ENCODE measurements at places on chromosomes 2 and 18. TPM values are rescaled to one million over a fixed set of nuclear protein-coding genes. Genes with fewer than 3 reads are reported as not detected.

The CYBRD1 gene
- total RNA-seq, result 12.3 TPM

The GAL3ST2 gene
- total RNA-seq, result 0.16 TPM

The ATP8B1 gene
- total RNA-seq, result 2.5 TPM

The ABCG8 gene
- 0.31 TPM for total RNA-seq

The MAIP1 gene
- total RNA-seq, result 19.5 TPM

The SLC66A2 gene
- total RNA-seq, result 31.0 TPM

DNA sequence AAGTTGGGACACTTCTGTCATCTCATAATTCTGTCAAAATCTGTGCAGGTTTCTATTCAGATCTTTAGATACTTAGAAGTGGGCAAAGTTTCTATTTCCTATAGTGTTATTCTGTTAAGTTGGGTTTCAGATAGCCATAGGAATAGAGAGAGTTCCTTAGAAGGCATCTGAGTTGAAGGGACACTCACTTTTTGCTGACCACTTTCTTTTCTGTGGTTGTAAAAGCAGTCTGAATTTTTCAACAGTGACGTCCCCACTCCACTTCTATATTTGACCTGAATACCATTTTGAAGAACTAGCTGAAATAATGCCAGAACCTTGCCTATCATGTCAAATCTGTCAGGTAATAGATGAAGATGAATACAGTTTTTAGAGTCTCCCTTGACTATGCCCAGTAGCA is 267.3 kb downstream of the SPAG16 start:
- no peak for DNase-seq

DNA sequence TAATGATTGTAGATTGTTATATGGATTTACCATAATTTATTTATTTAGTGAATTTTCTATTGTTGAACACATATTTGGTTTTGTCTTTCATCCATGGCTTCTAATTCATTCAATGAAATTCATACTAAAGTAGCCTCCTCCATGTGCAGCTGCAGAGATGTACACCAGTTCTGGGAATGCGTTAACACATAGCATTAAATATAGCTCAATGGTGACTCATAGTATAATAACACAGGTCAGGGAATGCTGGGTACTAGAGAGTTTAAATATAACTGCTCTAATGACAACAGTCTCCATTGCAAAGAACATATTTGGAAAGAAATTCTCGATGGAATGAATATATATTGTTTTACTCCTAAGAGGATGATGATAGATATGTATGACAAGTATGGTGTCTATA is 1190.2 kb upstream of the NRXN1 start:
- DNase-seq, result no peak

DNA sequence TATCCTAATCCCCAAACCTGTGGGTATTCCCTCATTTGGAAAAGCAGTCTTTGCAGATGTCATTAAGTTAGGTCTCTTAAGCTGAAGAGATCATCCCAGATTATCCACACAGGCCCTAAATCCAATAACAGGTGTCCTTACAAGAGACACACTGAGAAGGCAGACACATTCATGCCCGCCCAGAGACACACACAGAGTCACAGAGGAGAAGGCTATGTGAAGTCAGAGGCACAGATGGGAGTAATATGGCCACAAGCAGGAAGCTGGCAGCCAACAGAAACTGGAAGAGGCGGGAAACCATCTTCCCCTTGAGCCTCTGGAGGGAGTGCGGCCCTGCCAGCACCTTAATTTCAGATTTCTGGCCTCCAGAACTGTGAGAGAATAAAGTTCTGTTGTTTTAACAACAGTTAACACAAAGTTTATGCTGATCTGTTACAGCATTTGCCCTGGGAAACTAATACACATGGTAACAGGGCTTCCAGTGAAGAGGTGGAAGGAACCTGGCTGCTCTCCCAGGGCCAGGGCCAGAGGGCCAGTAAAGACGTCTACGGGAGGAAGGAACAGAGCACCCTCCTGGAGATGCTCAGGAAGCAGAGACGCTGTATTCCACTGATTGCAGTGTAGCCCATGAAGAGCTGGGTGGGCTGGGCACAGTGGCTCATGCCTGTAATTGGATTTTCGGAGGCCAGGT is 217.5 kb downstream of the GLI2 start:
- no peak for DNase-seq

- no peak for DNase-seq
Measured at GRCh38 chr2:181218401-181218821, 238.0 kb downstream of the UBE2E3 start.

DNA sequence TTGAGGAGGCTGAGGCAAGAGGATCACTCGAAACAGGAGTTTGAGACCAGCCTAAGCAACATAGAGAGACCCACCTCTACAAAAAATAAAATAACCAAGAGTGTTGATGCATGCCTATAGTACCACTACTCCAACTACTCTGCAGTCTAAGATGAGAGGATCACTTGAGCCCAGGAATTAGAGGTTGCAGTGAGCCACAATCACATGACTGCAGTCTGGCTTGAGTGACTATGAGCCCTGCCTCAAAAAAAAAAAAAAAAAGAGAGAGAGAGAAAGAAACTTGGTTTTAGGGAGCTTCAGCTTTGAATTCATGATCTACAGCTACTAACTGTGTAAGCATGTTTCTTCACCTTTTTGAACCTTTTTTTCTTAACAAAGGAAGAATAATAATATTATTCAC is 119.9 kb downstream of the HNMT start:
- no peak for DNase-seq

DNA sequence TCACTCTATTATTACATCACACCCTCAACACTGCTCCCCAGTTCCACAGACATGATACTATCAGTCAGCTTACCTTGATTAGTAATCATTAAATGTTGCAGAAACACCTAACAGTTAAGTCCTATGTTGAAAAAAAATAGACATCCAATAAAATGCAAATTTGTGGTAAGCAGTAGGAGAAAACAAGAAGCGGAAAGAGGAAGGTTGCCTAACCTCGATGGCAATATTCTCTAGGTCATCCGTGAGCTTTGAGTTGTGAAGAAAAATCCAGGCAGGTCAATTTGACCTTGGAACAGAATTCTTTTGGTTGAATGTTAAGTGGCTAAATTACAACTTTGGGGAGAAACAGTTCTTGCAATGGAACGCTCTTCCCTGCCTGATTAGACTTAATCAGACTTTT is 264.4 kb downstream of the AFF3 start:
- no peak for DNase-seq

DNA sequence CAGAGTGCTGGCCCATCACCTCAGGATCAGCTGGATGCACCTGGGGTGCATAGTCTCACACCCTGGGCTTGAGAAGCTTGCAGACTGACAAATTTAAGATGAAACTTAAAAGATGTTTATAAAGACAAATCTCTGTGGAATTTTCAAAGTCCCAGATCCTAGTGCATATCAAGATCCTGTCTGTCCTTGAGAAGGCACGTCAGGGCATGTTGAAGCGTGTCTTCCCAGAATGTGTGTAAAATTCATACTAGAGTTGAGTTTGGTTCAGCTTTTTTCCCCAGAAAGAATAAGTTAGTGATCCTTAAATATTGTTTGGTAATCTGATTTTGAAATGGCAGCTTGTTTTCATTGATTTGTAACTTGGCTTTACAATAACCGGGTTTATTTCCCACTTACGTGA is 27.5 kb downstream of the INSIG2 start:
- DNase-seq, result no peak

GRCh38 chr2:128724972-128725371 is 406.3 kb upstream of the HS6ST1 start:
- no peak for DNase-seq

DNA sequence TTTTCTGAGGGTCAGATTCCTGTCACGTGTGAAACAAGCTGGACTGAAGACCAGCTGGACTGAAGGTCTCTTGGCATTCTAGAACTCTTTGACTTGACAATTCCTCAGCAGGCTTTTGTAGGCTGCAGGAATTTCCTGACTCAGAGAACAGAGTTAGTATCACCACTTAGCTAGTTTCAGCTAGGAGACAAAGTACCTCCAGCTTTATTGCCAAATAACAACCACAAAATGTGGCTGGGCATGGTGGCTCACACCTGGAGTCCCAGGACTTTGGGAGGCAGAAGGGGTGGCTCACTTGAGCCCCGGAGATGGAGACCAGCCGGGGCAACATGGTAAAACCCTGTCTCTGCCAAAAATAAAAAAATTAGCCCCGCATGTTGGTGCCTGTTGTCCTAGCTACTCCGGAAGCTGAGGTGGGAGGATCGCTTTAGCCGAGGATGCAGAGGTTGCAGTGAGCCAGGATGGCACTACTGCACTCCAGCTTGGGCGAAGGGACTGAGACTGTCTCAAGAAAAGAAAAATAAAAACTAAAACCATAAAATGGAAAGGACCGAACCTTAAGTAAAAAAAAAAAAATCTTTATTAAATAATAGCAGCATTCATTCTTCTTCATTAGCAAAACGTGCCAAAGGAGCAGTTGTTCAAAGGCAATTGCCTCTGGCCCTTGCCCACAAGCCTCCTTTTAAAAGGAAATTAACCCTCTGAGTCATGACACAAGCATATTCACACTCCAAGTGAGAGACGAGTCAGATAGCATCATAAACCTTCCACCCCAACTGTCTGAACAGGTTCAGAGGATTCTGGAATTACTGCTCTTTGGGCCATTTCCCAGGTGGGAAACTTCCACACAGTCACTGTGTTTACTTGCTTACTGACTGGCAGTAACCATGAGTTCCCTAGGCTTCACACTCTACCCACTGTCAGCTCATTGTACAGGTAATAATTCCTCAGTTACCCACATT is 88.9 kb downstream of the MYL12B start:
- DNase-seq, result no peak

DNA sequence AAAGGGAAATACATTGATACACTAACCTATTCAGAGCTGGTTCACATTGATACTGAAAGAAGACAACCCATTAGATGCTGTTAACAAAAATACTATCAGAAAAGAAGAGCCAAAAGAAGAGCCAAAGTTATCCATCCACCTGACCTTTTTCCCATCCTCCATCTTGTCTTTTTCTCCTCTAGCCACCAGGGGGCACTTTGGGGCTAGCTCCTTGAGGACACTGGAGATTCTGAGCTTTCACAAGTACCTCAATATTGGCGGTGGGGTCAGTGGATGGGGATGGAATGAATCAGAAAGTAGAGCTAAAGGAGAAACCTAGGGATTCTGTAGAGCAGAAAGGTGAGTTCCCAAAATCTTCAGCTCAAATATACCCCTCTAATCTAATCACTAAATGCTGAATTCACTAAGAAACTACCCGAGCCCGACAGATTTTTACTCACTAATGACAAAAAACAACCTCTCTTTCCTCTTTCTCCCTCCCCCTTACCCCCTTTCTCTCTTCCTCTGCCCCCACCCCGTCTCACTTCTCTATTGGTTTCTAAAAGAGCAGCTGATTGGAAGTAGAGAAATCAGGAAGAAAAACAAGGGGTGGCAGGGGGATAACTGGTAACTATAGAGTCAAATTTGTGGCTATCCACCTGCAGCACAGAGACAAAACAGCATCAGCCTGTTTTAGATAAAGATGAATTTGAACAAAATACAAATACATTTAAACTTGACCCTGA is 203.3 kb downstream of the TCF4 start:
- DNase-seq, result no peak

DNA sequence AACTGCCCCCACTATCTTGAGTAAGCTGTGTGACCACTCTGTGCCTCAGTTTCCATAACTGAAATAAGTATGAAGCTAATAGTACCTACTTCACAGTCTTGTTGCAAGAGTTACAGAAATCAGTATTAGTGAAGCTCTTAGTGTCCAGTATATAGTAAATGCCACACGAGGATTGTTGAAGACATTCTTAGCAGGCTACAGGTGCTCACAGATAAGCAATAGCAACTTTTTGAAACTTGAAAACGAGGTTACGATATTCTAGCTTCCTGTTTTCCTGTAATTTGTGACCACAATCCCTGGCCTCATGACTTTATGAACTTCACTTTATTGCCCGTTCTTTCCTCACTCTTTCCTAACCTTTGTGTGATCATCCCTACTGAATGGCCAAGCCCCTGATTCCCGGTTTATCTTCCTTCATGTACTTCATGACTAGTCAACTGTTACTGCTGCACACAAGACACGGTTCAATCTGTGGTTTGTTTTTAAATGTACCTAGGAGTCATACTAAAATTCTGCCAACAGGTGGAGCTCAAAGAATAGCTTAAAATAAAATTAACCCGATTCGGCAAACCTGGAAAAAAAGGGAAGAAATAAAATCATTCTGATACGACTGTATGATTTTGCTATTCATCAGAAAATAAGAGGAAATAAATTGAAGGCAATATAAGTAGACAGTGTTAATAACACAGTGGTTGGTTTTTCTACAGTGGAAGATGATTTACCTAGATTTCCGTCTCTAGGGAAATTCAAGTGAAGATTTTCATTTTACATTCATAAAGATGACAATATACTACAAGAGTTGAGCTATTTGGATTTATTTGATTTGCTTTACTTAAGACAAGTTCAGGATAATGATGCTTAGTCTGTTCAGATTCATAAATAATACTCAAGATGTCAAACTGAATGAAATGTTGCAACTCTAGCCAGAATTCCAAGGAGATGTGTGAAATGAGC is 38.1 kb upstream of the STAT1 start:
- DNase-seq, result no peak

GRCh38 chr2:69817729-69818501 is 11.5 kb upstream of the GMCL1 start:
- no peak for DNase-seq

GRCh38 chr2:46849721-46850556 is 65.7 kb downstream of the MCFD2 start:
- no peak for DNase-seq

DNA sequence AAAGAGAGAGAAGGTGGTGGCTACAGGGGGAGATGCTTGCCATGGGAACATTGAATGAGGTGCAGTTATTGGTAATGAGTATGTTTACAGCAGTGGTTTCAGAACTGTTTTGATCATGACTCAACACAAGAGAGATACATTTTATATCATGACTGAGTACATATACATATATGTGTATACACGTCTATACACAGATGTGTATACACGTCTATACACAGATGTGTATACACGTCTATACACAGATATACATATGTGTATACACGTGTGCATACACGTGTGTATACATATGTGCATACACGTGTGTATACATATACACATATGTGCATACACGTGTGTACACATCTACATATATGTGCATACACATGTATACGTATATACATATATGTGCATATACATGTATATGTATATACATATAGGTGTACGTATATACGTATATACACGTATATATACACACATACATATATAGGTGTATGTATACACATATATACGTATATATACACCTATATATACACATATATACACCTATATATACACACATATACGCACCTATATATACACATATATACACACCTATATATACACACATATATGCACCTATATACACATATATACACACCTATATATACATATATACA is 518.5 kb downstream of the TSN start:
- no peak for DNase-seq

DNA sequence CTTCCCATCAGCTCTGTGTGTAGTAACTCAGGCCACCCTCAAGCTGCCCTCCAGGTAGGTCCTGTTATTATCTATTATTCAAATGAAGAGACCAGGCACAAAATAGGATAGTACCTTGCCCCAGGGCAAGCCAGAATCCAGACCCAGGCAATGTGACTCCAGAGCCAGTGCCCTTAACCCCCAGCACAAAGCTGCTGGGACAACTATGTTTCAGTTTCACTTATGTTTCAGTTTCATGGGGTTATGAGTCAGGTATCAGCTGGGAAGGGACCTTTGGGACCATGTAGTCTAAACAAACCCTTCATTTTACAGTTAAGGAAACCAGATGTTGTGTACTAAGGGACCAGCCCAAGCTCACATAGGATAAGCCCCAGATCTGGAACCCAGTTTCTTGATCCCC is 10.0 kb downstream of the HK2 start:
- DNase-seq, result no peak

Measured in occipital lobe (tissue), 3 donors.